WTC11 (cell line): ENCODE measurements at places on chromosomes 13 and 19.

- DNase-seq, result peak; percentile 24
These were observed 14.9 kb downstream of the SERP2 start for GRCh38 chr13:44388427-44389059.

DNA sequence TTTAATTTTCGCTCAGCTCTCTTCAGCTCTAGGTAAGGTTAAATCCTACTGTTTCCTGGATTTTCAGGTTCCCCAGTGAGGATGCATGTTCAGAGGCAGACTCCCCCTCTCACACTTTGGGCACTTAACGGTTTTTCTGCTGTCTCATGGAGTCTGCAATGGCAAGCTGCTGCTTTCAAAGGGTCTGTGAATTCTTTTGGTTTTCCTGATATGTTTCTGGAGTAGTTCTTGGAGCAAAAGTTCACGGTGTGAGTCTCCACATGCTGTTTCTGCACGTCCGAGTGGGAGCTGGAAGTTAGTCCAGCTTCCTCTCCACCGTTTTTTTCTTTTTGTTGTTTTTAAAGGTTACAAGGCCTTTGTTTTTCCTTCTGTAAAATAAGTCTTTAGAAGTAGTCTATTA lies 35.4 kb downstream of the DNAJC15 start:
- no peak for DNase-seq

DNA sequence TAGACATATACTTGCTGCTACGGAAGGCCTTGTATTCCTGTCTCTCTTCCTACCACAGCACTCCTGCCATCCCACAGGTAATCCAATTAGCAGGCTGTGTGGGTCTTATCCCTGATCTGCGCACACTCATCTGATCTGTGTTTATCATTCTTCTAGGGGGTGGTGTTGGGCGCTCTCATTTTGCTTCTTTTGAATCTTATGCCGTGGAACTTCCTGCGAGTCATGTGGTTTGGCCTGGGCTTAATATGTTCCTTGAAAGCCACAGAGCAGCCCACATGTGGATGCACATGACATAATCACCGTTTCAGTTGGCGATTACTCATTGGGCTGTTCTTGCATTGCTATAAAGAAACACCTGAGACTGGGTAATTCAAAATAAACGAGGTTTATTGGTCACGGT lies 7.5 kb downstream of the RASA3 start:
- no peak for DNase-seq

DNA sequence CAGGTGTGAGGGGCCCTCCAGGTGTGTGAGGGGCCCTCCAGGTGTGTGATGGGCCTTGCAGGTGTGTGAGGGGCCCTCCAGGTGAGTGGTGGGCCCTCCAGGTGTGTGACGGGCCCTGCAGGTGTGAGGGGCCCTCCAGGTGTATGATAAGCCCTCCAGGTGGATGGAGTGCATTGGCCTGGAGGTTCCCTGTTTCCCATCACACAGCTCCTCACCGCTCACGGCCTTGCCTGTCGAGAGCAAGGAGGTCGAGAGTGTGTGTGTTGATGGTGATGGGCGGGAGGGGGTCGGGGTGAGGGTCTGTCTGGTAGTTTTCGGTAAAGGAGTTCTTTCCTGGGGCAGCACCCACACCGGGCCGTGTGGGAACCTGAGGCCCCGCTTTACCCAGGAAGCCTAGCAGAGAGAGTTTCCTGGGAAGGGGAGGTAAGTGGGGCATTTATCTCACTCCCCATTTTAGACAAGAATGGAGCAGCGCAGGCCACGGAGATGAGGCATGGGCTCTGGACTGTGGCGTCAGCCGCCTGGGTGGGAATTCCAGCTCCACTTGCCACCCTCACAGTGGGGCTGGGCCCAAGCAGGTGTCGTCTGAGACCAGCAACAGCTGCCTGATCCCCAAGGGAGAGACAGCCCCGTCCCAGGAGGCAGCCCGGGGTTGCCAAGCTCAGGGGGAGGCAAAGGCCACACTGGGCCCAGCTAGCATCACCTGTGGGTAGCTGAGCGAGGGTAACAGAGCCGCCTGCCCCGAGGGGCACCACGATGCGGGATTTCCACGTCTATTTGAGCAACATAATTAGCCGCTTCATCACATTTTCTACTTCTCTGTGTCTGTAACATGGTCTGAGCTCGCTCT lies 10.9 kb upstream of the GAS6 start:
- no peak for DNase-seq

- no peak for DNase-seq
These were observed 74.3 kb upstream of the ZNF43 start for GRCh38 chr19:21910318-21910717.

- no peak for DNase-seq
These were observed 10.4 kb upstream of the ITM2B start for GRCh38 chr13:48222358-48223301.

- DNase-seq, result no peak
These were observed 1190.5 kb upstream of the SLC10A2 start for GRCh38 chr13:104256701-104257100.

- no peak for DNase-seq
These were observed 17.8 kb downstream of the ERFL start for GRCh38 chr19:41910240-41910991.

DNA sequence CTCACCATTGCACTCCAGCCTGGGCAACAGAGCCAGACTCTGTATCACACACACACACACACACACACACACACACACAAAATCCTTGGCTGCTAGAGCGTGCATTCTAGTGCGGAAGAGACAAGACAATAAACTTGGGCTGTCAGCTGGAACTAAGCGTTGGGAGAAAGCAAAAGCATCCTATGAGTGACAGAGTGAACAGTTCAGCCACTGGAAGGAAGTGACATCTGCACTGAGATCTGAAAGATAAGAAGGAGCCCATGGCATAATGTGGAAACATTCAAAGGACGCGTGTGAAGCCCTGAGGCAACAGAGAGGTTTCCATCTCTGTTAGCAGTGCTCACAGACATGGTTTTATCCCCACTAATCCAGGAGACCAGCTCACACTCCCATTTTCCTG lies 3.5 kb upstream of the SLC1A5 start:
- no peak for DNase-seq

GRCh38 chr19:18417250-18418028 lies 1.8 kb upstream of the SSBP4 start:
- DNase-seq, result peak; percentile 85

DNA sequence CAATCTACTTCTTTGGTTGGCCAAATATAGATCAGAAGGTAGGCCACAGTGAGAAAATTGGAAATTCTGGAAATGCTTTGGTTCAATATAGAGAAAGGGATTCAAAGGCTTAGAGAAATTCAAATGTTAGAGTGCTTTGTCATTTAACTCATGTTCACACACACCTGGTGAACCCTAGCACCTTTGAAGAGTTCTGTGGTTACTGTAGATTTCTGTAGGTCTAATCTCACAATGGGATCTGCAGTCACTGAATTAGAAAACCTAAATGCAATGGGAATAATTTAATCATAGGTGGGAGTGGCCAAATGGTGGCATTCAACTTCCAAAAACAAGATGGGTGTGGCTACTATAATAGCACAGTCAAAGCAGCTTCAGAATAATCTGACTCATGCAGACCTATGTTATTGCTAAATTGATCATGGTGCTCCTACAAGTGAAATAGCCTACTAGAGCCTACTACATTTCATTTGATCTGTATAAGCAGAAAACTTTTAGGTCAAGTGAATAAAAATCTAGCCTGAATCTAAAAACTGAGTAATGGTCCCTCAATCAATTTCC lies 1152.9 kb downstream of the PCDH9 start:
- DNase-seq, result no peak

DNA sequence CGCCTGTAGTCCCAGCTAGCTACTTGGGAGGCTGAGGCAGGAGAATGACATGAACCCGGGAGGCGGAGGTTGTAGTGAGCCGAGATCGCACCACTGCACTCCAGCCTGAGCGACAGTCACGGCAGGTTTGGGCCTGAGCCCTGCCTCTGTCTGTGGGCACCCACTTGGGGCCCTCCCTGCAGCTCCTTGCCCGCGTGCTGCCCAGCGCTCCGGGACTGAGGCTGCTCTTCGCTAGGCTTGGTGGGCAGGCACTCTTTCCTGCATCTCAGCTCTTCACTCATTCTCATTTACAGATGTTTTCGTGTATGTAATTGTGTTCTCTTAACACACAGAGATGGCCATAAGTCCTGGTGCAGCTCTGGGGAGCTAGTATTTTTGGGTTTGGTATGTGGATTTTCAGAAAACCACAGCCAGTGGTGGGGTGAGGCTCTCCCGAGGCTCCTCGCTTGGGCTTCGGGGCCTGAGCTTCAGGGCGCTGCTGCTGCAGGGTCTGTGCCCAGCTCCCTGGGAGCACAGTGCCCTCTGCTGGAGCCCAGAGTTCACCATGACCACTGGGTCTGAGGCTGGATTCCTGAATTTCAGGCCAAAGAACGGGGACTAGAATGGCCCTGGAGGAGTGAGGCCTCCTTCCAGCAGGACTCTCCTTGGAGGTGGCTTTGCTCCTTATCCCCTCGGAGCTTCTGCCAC lies 15.2 kb downstream of the UPF1 start:
- peak; percentile 87 for DNase-seq

- no peak for DNase-seq
These were observed 14.5 kb upstream of the PTPRS start for GRCh38 chr19:5355076-5355475.

- peak; percentile 95 for DNase-seq
These were observed at the start of gene PIAS4 for GRCh38 chr19:4007021-4007835. Gene PIAS4, plus strand, starts transcription at chr19:4007736. Its CDS starts 25 bp downstream, at chr19:4007761.

DNA sequence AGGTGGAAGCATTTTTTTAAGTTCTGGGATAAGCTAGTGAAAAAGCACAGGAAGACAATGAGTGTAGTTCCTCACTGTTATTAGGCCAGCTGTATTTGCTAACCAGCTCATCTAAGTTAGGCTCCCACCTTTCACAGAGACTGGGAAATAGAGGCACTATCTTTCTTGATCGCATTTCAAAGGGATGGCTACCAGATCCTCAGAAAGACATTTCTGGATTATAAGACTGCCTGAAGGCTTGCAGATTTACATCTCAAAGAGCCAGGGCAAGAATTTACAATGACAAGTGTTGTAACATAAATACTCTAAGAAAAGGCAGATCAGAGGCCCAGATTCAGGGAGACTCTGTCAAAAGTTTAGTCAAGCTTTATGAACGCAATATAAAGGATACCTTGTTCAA lies 1005.5 kb downstream of the PCDH9 start:
- DNase-seq, result no peak

DNA sequence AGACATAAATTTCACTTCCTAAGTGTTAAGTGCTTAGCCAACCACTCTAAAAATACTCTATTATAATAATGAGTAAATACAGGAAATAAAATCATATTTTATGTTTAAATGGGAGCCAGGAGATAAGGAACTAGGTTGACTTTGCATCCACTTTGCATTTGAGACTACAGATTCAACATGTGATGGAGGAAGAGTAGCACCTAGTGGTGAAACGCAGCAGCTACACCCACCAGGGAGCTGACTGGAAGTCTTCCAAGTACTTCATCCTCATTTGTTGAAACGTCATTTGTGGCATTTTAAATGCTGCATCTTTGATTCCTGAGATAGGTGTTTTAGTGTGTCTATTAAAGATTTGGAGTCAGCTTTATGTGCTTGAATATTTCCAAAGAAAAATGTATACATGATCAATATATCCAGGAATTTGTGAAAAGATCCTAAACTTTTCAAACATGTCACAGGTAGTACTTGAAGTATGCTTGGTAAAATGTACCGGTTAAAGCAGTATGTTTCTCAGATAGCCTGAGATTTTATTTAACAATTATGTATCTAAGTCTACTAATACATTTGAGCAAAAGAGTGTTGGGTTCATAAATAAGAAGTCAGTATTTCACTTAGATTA lies 17.4 kb upstream of the KCTD12 start:
- DNase-seq, result peak; percentile 78

DNA sequence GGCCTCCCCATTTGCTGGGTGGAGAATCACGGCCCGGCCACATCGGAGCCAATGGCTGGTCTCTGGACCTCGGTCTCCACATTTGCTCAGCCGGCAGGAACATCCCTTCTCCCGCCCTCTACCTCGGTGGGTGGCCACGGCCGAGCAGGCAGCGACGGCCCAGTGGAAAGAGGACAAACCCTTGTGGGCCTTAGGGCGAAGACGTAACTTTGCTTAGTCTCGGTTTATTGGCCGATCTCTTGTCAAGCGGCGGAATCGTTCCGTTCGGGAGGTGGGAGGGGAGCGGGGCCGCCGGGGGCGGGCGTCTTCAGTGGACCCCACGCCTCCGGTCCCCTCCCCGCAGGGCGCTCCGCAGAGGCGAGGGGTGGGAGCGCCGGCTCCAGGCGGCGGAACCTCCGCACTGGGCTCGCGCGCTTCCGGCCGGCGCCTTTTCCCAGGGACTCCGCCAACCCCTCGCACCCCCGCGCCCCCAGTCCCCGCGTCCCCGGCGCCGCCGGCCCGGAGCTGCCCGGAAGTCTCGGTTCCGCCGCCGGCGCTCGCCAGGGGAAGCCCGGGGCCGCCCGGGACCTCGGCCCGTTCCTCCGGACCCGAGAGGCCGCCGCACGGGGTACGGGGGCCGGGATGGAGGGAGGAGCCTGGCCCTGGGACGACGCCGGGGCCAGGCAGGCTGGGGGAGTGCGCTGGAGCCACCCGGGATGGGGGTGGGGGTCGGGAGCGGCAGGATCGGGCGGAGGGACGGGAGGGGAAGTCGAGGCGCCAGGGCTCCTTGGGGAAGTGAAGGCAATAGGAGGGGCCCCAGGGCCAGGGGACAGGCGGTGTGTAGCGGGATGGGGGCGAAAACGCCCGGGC lies at the start of gene ZNF580:
ZNF580 (plus strand) TSS at position 426 of the 849 bp plus-strand sequence. CDS start 1,507 bp downstream, outside the sequence.
- peak; percentile 61 for DNase-seq

- no peak for DNase-seq
These were observed 45.3 kb upstream of the VSTM2B start for GRCh38 chr19:29480507-29480906.

GRCh38 chr13:91178099-91178498 lies 169.4 kb upstream of the MIR17HG start:
- DNase-seq, result no peak

DNA sequence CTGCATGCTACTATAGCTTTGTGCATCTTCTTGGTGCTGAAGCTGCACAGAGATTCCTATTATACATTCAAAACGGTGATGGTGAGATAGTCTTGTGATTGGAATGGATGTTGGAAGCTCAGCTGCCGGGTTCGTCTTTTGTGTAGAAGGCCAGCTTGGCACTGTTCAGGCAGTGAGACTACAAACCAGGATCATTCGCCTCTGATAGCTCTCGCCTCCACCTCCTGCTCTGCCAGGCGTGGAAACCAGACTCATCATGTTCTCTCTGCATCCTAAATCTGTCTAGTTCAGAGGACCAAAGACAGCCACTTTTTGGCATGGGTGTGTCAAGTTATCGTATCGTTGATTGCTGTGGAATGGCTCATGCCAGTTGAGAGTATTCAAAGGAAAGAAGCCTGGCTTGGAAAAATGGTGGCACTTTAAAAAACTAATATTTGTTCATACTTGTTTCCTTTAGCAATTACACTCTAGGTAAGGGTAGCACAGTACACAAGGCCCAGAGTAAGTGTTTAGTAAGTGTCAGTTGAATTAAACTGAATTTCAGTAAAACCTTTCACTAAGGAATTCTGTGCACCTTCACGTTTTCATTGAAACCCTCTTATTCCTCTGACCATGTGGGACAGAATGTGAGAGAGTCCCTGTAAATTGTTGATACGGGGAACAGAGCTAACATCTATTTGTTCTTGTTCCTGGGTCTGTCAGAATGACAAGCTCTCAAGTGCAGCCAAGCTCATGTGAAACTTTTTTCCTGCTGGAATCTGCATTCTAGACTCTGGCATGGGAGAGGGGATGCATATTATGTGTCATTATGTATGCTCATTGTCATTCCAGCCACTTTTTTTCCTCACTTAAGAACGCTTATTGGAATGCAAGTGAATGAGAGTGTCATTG lies 69.8 kb downstream of the DPY19L3 start:
- DNase-seq, result no peak

- DNase-seq, result no peak
These were observed 17.7 kb upstream of the NUDT15 start for GRCh38 chr13:48019796-48020195.

GRCh38 chr13:88051746-88052482 lies 380.7 kb downstream of the SLITRK5 start:
- no peak for DNase-seq

GRCh38 chr19:52142001-52142595 lies 2.4 kb upstream of the ZNF616 start:
- no peak for DNase-seq
